ENCODE measurements at places on chromosomes 6 and 20.
A peak's percentile ranks its signal among the peaks of the same experiment; 100 is the strongest.

DNA sequence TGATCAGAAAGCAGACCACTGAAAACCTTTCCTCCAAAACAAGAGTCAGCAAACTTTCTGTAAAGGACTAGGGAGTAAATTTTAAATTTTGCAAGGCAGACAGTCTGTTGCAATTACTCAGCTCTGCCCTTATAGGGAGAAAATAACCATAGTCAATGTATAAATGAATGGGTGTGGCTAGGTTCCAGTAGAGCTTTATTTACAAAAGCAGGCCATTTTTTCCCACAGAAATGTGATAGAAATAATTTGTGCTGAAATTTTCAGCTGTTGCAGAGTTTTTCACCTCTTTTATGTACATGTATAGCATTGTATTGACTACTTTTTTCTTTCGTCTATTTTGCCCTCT is 7.7 kb downstream of the AMD1 start:
- DNase-seq = no peak

DNA sequence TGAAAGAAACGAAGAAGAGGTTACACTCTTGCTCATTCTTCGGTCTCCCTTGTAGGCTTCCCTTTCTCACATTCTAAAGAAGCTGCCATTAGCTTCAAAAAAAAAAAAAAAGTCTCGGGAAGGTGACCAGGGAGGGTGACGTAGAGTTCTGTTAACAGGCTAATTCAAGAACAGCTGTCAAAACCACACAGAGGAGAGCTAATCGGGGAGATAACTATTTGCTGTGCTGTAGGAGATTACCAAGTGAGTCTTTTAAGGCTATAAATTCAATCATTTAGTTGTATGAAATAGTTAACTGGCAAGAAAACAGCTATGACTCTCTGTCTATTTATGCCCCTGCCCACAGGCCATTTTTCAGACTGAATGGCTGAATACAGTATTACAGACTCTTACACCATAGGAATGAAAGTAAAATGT is 256.8 kb downstream of the SYNE1 start:
- no peak for DNase-seq

DNA sequence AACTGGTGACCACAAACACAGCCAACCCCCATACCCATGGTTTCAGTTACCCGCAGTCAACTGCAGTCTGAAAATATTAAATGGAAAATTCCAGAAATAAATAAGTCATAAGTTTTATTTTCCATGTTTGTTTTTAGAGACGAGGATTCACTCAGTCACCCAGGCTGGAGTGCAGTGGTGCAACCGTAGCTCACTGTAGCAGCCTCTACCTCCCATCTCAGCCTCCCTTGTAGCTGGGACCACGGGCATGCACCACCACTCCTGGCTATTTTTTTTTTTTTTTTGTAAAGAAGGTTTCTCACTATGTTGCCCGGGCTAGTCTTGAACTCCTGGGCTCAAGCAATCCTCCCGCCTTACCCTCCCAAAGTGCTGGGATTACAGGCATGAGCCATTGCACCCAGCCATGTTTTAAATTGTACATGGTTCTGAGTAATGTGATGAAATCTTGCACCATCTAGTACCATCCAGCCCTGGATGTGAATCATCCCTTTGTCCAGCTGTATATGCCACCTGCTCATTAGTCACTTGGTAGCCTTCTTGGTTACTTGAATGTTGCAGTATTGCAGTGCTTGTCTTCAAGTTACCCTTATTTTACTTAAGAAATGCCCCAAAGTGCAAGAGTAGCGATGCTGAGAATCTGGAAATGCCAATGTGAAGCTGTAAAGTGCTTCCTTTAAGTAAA is 14.5 kb downstream of the CSNK2A1 start:
- DNase-seq = no peak

DNA sequence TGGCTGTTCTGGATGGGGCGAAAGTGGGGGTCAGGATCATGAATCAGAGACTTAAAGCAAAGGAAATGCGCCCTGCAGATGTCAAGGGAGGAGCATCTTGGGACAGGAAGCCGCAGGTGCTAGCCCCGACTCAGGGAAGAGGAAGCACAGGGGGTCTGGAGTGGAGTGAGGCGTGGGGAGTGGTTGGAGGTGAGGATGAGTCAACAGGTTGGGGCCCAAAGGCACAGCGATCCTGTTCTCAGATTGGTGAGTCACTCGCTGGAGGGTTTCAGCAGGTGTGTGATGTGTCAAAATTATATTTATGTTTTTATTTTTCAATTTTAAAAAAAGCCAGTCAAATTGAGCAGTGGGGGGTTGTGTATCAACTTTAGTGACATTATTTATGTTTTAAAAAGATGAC is 19.0 kb downstream of the PACSIN1 start:
- no peak for DNase-seq

DNA sequence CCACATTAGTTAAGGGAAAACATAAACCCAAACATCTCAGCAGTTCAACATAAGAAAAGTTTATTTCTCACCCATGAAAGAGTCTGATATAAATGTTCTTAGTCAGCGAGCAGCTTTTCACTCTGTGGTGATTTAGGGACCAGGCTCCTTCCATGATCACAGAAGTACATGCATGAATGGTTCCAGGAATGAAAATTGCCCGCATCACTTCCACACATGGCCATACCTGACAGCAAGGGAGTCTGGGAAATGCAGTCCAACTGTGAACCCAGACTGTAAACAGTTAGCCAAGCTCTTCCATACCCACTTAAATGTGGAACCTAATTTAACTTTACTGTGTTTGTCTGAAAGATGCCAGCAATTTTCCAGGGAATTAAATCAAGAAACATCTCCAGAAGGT is 353.9 kb downstream of the HACE1 start:
- no peak for DNase-seq

GRCh38 chr6:1962201-1962600 is 283.2 kb downstream of the GMDS start:
- DNase-seq = no peak

- no peak for DNase-seq
Observed at GRCh38 chr6:16248271-16248853, 10.0 kb downstream of the GMPR start.

DNA sequence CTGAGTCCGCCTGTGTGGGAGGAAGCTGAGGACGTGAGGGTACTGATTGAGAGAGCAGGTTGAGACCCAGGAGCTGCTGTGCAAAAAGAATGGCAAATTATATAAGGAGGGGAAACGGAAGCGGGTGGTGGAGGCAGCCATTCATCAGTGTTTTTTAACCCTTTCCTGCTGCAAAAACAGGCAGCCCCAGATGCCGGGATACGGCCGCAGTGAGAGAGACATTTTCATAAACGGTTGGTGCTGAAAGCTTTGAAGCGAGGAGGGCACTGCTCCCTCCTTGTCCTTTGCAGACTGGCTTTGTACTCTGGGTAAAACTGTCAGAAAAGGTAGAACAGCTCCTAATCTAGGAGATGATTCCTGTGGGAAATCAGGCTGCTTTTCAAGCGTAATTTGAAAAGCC is 56.4 kb downstream of the TTI1 start:
- DNase-seq = no peak

- no peak for DNase-seq
Observed at GRCh38 chr20:3803854-3804253, 7.7 kb downstream of the CDC25B start.

DNA sequence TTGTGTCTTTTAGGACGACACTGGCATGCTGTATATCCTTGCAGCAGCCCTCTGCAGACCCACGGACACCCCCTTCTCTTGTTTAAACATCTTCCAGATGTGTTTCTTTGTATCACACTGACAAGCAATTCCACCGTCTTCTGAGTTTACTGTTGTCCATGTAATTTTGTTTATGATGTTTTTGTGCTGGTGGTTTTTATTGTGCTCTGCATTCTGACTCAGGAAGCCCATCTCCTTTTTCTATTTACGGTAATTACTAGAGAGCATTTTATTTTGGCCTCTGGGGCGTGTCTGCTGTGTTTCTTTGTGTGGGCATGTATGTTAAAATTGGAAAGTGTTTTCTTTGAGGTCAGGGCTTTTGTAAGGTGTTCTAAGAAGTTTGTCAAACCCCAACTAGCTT is 111.9 kb downstream of the JARID2 start:
- DNase-seq = no peak

- DNase-seq = no peak
Observed at GRCh38 chr20:48236000-48236970, 451.0 kb upstream of the SULF2 start.

- no peak for DNase-seq
Observed at GRCh38 chr20:9398882-9399281, 115.5 kb upstream of the LAMP5 start.

GRCh38 chr20:2219481-2220006 is 76.3 kb upstream of the TGM3 start:
- DNase-seq = no peak

DNA sequence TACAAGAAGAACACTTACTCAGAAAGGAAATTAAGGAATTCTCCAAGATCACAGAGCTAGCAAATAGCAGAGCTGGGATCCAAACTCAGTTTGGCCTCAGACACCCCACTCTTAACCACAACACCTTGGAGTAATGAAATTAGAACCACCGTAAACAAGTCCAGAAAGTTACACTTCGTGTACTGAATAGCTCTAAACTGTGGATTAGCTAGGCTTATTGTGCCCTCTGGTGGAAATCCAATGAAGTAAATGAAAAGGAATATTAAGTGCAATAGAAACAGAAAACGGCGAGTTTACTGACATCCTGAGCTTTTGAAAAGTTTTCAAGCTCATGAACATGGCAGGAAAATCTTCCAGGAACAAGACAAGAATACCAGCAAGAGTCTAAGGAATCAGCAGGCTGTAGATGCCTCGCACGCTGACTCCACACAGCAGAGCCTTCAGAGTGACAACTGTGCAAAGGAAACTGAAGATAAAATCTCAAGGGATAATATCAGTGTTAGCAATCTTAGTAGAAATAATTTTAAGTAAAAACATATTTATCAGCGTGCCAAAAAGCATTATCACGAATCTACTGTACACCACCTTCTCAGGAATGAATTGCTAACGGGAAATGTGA is 34.6 kb downstream of the FBXO5 start:
- no peak for DNase-seq

DNA sequence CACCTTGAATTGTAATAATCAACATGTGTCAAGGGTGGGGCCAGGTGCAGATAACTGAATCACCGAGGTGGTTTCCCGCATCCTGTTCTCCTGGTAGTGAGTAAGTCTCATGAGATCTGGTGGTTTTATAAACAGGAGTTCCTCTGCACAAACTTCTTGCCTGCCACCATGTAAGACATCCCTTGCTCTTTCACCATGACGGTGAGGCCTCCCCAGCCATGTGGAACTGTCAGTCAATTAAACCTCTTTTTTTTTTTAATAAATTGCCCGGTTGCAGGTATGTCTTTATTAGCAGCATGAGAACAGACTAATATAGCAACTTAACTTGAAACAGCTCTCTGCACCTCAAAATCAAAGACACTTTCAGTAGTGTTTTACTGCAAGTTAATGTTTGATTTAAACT is 121.6 kb downstream of the OGFRL1 start:
- no peak for DNase-seq

DNA sequence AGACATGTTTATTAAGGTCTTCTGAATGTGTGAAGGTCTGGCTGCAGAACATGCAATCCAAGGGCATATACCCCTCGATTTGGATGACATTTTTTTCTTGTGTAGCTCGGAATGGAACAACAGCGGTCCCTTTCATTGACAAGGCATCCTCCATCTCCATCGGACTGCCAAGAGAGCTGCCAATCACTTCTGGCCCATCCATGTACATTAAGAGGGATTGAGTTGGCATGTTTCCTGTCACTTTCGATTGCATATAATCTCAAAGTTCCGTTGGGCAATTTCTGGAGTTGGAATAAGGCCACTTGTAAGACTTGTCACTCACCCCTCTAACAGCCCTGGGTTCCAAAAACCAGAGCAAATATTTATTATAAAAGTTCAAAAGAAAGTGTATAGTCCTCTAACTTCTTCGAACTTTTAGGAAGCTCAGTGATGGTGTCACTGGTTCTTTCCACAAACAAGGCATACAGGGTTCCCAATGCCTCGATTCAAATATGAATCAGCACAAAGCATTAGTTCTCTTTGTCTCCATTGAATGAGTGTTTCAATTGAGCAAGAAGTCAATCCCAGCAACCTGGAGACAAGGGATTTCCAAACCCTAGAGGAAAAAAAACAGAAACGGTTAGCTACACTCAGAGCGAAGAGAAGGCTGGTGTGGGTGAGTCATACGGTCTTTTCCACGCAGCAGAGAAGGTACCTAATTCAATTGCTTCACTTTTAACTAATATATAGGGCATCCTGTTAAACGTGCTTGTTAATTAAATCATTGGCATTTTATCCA is 10.9 kb downstream of the ZNF217 start:
- no peak for DNase-seq

GRCh38 chr6:88655586-88655985 is 307.8 kb downstream of the RNGTT start:
- DNase-seq = no peak

- DNase-seq = no peak
Observed at GRCh38 chr20:60016406-60016805, 58.2 kb downstream of the CDH26 start.

DNA sequence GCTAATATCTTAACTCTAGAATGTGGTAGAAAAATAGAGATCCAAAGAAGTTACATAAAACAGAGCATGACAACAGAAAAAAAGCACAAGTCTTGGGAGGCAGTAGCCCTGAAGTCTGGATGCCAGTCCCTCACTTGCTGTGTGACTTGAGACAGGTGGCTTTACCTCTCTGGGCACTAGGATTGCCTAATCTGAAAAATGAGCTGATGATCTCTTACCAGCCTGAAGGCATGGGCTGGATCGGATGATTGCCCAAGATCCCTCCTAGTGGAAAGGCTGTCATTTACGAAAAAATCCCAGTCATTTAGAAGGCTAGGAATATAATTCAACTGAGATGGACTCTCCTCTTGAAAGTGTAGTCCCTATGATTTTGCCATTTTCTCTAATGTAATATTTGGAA is 10.9 kb upstream of the GCM1 start:
- DNase-seq = no peak

DNA sequence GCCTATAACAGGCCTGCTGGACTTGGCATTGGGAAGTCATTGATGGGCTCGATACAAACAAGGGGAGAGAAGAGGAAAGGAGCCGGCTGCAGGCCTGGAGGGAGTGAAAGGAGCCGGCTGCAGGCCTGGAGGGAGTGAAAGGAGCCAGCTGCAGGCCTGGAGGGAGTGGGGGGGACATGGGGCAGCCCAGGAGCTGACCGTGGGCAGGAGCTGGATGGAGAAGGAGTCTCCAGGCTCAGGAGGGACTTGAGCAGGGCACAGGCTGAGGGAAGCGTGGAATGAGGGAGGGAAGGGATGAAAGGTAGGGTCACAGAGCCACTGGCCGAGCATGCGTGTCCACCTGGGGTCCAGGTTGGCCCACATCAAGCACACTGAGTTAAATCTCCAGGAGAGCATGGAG is 32.0 kb downstream of the RPP40 start:
- no peak for DNase-seq

DNA sequence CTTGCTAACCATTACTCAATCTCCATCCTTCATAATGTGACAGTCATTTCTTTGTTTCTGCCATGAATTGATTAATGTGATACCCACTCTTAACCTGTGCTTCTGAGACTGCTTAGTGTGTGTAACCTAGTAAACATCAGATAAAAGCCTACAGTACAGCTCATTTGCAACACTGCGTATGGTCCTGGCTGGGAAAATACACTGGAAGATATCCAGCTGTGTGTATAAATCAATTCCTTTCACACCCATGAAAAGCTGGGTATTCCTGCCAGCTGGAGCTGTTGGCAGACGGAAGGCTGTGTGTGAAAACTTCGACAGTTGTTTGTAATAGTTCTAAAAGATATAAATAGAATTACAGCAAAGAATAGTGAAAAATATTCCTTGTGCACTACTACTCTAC is 509.2 kb downstream of the FRK start:
- peak; percentile 83 for DNase-seq

Data from NCI-H1694 treated with DMSO at 0.1 percent for 48 hours (cell line).